Adrenal gland (tissue), 19 donors: ENCODE measurements at places on chromosomes 2 and 18.

DNA sequence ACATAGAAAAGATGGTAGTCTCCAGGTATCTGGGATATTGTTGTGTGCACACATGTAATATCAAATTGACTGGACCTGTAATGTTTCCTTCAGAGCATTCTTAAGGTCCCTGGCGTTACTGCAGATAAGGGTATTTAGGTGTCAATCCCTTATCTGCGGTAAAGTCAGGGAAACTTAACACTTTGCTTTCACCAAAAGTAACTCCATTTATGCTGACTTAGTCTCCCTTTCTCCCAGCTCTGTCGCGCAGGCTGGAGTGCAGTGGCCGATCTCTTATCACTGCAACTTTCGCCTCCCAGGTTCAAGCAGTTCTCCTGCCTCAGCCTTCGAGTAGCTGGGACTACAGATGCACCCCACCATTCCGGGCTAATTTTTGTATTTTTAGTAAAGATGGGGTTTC lies 1.8 kb downstream of the CNNM3 start:
- DNase-seq: no peak

DNA sequence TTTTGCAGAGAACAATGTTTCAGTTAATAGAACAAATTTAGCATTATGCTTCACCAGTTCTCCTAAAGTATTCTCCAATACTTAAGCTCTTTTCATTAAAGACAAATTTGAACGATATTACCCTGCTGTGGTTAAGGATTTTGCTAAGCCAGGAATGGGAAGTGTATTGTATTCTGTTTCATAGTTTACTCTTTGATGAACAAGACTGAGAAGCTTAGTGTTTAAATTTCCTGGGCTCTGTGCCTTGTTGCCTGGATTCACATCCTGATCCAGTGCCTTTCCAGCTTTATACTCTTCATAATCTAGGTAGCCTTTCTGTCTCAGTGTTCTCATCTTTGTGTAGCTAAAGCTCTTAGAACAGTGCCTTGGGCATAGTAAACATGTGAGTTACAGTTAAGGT lies 58.6 kb upstream of the GLS start:
- no peak for DNase-seq

- DNase-seq: peak; percentile 29
Observed at GRCh38 chr18:35497027-35497369, 762 bp downstream of the INO80C start.

- no peak for DNase-seq
Observed at GRCh38 chr18:68791801-68792200, 6.1 kb upstream of the CCDC102B start.

DNA sequence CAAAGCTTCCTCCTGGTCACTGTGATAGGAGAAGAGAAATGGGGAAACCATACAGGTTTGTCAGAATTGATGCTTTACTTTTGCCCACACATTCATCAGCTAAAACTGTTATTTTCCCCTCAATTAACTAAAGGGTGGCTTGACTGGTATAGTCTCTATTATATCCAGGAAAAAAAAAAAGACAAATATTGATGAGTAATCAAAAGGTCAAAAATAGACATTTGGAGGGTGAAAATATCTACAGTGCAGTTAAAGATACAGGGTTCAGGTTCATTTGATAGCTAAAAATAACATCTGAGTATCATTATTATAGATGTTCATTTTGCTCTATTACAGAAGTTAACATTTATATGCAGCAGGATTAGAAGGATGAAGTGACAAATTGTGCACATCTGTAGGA lies 577.6 kb upstream of the FAM98A start:
- no peak for DNase-seq

- peak; percentile 36 for DNase-seq
Observed at GRCh38 chr2:32342801-32343200, 14.0 kb upstream of the BIRC6 start.

DNA sequence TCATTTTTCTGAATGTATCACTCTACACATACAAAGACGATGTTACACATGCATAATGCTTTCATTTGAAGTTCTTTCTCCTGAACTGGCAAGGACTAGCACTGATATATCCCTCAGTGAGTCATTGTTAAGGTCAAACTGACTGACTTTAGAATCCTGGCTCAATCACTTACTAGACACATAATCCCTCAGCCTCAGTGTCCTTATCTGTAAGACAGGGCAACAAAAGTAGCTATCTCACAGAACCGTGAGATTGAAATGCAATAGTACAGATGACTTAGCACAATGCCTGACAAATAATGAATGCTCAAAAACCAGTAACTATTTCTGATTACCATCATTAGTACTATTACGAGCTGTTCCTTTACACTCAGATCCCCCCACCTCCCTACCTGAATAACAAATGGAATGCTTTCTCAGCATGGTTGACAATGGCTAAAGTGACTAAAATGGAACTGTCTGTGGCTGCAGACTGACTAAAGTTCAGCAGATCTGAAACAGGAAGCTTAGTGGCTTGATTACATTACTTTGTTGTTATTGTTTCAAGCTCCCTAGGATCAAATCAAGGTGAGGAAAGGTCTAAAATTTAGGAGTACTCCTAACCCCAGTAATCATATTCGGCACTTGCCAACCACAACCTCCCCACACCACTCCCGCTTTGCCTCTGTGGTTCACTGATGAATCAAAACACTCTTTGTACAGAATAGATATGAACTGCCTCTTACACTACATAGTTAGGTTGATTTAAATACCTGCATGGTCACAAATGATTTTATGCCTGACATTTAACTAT lies 35.8 kb upstream of the CACNB4 start:
- DNase-seq: no peak

DNA sequence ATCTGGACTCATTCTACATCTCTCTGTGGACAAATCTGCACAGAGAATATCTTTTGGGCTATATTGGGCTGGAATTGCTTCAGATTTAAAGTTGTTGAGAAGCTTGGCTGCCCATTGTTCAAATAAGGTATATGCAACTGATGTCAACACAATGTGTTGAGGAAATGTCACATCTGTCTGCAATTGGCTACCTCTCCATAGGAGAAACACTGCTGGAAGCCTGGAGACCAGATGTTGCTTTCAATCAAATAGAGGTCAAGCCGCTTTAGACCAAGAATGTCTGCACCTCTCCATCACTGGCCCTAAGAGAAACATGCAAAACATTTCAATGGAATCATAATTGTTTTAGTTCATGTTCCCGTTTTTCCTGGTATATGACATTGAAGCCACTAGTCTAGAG lies 720.2 kb downstream of the SLC4A3 start:
- DNase-seq: no peak

- DNase-seq: no peak
Observed at GRCh38 chr2:220011859-220012258, 384.4 kb downstream of the SLC4A3 start.

- DNase-seq: no peak
Observed at GRCh38 chr2:696463-696862, 19.3 kb upstream of the TMEM18 start.

- no peak for DNase-seq
Observed at GRCh38 chr2:239629926-239630617, 229.3 kb upstream of the HDAC4 start.

DNA sequence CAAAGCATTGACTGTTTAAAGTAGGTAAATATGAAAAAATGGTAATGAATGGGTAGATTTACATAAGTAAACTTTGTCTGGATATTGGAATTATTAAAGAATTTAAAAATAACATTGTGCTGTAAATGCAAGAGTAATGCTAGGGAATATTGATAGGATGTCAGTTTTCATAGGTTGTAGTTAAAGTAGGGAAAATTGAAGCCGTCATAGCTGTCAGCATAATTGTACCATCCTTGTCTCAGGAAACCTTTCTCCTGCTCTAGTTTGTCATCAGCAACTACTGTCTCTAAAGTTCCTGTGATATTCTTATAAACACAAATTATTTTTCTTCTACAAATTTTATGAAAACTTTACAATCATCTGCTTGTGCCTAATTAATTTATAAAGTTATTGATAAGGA lies 10.1 kb upstream of the SPAG16 start:
- no peak for DNase-seq

GRCh38 chr2:174552880-174553279 lies 44.7 kb downstream of the WIPF1 start:
- no peak for DNase-seq

GRCh38 chr2:207403141-207403540 lies 126.6 kb upstream of the CREB1 start:
- DNase-seq: no peak

DNA sequence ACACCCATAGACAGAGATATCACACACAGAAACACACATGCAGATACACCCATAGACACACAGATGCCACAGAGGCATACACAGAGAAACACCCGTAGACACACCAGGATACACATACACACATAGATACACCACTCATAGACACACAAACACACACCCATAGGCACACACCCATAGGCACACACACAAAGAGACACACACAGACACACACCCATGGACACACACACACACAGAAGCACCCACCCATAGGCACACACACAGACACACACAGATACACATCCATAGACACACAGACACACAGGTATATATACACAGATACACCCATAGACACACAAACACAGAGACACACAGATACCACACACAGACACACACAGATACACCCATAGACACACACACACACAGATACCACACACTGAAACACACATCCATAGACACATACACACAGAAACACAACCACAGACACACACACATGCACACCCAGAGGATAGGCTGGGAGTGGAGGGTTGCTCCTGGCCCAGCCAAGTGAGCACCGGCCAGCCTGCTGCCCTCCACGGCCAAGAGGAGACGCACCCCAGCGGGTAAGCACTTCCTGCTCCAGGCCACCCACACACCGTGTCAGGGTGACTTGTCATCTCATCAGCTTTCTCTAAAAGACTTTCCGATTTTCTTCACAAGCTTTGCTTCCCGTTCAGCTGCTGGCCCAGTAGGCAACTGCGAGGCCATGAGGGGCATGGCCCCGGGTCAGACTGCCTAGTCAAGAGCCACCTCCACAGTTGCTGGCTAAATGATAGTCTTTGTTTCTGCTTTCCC lies 14.1 kb upstream of the CNNM3 start:
- no peak for DNase-seq

- no peak for DNase-seq
Observed at GRCh38 chr2:63514781-63515180, 73.5 kb downstream of the WDPCP start.

- DNase-seq: peak; percentile 68
Observed at GRCh38 chr2:88680916-88681315, 10.6 kb upstream of the RPIA start.

DNA sequence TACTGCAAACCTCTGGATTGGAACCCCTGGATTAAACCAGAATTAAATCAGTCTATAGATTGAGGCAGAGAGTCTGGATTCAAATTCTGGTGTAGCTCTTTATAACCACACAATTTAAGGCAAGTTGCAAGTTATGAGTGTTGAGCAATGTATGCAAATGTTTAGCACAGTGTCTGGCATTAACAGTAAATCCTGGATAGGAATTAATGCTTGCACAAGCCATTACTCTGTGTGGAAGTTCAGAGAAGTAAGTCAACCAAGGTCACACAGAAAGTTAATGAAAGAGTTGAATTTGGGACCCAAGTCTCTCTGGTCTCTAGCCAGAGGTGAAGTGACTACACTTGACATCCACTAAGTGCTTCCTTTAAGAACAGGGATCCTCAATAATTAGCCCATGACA lies 2.0 kb upstream of the MARCO start:
- DNase-seq: no peak

DNA sequence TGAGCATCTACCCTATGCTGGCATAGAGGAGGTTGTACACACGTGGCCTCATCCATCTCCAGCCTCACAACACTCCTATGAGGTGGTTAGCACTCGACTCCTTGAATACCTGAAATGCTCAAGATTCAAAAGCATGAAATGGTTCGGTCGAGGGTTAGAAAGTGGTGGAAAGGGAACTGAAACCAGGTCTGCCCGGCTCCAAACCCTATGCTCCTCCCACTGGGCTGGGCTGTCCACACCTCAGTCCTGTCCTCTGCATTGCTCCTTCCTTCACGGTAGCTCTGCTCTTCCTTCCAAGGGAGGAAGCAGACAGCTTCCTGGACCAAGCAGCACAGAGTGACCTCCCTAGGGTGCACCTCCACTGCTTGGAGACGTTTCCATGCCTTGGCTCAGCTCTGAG lies 565.2 kb upstream of the ID2 start:
- no peak for DNase-seq

- DNase-seq: no peak
Observed at GRCh38 chr2:48749291-48750127, 6.0 kb downstream of the LHCGR start.

DNA sequence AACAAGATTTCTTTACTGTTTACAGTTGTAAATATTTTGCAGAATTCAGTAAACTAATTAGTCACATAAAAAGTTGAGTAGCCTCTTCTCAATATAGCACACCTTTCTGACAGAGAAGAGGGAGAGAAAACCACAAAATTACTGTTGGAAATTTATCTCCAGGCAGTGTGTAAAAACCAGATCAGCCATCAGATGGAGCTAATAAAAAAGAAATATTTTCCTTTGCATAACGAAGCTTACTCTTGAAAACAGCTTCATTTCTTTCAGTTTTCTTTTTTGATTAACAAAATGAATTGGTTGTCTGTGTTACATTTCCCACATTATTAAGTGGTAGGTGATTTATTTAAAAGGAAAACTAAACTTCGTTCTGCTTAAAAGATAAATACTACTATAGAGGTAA lies 259.3 kb upstream of the KCNJ3 start:
- DNase-seq: no peak

- DNase-seq: peak; percentile 59
Observed at GRCh38 chr2:10097352-10098148, 17.3 kb upstream of the CYS1 start.

- no peak for DNase-seq
Observed at GRCh38 chr18:33670029-33670428, 92.0 kb downstream of the ASXL3 start.

DNA sequence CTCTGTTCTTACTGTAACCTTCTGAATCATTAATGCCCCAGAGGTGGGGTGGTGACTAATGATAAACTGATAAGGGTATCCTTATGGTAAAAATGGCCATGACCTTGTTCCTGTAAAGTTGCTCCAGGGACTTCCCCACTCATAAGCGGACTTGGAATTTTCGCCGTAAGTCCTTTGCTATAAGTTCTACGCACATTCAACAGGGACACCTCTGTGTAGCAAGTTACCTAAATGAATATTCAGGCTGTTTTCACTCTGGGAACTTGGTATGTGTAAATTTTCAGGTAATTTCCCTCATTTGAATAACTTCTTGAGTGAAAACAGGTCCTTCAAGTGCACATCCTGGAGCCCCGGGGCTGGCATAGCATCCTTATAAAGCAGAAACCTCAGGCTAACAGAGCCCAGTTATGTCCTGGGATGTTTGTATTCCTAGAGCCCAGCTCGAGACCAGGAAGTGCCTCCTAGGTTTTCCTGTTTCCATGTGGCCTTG lies 9.4 kb upstream of the AGFG1 start:
- DNase-seq: no peak

GRCh38 chr2:179251870-179252269 lies 12.8 kb downstream of the SESTD1 start:
- DNase-seq: no peak

GRCh38 chr2:133991606-133992168 lies 262.2 kb upstream of the MGAT5 start:
- DNase-seq: no peak

DNA sequence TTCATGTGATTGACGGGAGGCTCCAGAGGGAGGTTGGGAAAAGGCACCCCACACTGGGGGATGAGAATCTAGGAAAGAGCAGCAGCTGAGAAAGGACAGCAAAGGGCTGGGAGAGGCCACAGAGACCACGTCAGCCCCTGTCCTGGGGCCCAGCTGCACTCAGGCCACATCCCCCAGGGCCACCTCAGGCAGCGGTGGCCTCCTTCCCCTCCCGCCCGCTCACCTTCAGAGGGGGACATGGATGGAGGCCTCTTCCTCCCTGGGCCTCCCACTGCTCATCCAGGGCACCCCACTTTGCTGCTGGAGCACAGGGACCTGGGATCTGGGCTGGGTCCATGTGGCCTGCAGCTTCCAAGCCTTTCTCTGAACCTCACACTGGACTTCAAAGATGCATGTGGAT lies 199.8 kb upstream of the HDAC4 start:
- DNase-seq: no peak
